ENCODE measurements at places on chromosomes 13 and 19. TPM values are rescaled to one million over a fixed set of nuclear protein-coding genes. Genes with fewer than 3 reads are reported as not detected.

DNA sequence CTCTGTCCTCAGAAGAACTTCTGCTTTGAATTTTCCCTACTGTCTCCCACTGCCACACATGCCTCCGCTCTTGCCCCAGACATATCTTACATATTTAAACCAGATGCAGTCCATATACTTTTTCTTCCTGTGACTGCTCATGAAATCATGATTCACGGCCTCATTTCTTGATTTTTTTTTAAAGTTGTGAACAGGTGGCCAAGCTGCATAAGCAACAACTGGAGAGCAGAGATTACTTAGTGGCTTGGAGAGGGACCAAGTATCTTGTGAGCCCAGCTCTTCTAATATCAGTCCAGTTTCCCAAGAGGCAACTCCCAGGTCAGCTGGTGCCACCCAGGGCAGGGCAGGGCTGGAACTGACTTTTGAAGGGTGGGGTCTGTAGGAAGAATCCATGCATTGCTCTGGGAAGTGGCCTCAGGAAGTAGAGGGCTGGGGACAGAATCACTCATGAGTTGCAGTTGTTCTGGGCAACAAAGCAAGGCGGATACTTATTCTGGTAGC is 152.4 kb downstream of the LMO7 start:
- no peak for DNase-seq

GRCh38 chr19:19155495-19156219 is 14.4 kb downstream of the MEF2B start:
- no peak for DNase-seq

DNA sequence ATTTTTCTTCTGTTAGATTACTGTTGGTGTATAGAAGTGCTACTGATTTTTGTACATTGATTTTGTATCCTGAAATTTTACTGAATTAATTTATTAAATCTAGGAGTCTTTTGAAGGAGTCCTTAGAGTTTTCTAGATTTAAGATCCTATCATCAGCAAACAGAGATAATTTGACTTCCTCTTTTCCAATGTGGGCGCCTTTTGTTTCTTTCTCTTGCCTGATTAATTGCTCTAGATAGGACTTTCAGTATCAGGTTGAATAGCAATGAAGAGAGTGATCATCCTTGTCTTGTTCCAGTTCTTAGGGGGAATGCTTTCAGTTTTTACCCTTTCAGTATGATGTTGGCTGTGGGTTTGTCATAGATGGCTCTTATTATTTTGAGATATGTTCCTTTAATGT is 5.6 kb upstream of the CD33 start:
- DNase-seq: no peak

MAST1 gene
- total RNA-seq: 2.4 TPM

SPACA6 gene
- 2.4 TPM for total RNA-seq

CEACAM7 gene
- total RNA-seq: not detected
